Stimulated activated CD4-positive, alpha-beta T cell treated with anti-CD3 and anti-CD28 coated beads, Interleukin-1b, Interleukin-23, amount 100 ng/mL, for 1 hour (primary cell): ENCODE measurements at places on chromosomes 2 and 18.

DNA sequence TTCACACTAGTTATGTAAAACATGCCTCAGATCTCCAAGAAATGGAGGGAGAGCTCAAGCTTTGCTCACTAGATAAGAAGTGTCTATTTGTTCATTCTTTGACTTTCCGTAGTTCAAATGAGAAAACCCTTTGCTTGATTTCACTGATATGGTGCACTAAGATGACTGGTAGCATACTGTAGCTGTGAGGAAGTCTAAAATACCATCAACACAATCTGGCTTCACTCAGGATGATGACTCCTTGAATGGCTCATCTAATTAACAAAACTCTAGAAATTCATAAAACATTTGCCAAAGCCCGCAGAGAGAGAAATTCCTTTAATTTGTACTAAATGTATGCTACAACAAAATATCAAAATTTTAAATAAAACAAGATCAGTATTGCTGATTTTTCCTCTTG is 152.8 kb upstream of the STK17B start:
- no peak for DNase-seq

GRCh38 chr2:150081775-150082481 is 405.5 kb downstream of the RND3 start:
- DNase-seq = no peak

DNA sequence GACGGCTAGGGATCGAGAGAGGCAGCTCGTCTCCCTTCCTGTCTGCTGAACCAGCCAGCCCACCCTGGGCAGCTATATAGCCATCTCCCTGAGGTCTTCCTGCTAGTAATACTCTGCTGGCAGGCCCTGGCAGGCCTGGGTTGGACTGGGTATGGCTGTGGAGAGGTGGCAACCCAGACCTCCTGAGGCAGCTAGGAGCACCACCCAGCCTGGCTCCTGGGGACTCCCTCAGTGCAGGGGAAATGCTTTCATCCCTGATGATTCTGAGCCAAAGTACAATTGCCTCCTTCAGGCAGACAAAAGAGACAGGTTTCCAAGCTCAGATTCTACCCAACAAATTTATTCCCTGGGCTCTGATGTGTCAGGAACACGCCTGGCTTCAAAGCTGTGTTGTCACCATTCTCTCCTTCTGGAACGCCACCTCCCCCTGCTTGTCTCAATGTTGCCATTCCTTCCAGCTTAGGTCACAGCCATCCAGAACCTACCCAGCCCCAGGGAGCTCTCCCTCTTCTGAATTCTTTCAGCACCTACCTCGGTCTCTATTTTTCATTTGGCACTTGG is 4.7 kb upstream of the DNAJB2 start:
- DNase-seq = no peak

GRCh38 chr2:100066856-100067255 is 75.5 kb downstream of the AFF3 start:
- no peak for DNase-seq

GRCh38 chr2:98701230-98701629 is 29.7 kb downstream of the MGAT4A start:
- DNase-seq = no peak

GRCh38 chr2:209526561-209526960 is 102.7 kb downstream of the MAP2 start:
- DNase-seq = no peak
